Kidney epithelial cell (primary cell): ENCODE measurements at places on chromosomes 7 and 10.

DNA sequence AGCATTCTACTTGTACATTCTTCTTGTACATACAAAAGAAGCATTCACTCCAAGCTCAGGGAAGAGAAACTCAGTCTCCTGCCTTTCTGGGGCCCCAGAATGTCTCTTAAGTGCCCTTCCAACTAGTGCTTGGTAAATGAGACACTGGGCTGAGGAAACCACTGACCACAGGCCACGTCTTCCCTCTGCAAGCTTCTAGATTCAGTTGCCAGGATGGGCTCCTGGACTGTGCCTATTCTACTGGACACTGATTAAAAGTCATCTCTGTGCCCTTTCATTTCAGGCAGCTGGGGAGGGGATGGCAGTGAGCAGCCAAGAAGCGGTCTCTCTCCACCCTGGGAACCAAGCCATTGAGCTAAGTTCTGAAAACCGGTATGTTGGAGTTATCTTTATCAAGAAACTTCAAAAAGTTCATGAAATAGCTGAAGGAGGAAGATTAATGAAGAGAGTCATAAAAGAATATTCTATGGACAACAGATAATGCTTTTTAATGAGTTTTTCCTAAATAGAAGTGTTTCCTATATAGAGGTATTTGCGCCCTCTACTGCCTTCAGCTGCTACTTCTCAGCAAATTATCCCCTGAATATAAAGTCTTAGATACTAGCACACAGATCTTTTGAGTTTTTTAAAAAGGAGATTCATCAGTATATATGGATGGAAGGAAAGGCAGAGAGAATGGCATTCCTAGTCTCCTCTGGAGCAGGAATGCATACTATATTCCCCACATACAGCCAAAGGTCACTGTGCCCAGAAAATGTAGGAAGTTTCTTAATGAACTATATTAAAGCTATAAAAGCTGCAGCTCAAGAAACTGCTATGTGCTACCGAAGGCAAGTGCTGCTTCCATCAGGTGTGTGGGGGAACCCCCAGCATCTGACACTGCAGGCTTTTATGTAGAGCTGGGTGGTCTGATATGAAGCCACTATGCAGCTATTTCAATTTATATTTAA is 8.4 kb upstream of the IFIT1B start:
- no peak for DNase-seq

DNA sequence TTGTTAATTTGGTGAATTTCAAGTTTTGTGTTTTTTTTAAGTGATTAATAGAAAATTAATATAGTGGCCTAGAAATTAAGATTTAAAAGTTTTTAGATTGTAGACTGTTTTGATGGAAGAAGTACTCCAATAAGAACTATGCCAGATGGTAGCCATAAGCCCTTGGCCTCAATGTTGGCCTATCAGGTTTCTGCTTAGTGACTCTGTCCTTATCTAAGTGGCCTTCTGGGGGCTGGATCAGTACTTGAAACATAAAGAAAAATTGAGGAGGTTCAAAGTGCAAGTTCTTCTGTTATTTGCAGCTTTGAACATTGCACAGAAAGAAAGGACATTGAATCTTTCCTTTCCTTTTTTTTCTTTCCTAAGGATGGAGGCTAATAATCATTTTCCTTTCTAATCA is 9.9 kb downstream of the CCDC126 start:
- no peak for DNase-seq

DNA sequence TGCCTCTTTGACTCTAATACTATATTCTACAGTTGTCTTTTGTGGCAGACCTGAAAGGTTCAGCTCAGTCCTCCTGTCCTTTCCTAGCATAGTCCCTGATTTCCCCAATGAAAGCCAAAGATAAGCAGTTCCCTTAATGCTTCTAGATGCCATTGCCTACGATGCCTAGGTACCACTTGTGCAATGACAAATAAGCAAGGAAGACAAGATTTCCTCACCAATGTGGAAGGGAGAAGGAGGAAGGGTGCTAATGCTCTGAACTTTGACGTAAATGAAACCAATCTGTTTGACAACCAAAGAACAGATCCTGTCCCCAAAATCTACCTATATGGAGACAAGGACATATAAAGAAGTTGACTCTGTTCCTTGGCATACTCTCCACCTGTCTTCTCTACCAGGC is 393.3 kb downstream of the KCNMA1 start:
- DNase-seq, result no peak

- DNase-seq, result no peak
Measured at GRCh38 chr10:104040862-104041789, 44.6 kb downstream of the COL17A1 start.
